ENCODE measurements at places on chromosomes 3 and 15.

GRCh38 chr3:164332831-164333802 lies 745.2 kb downstream of the SI start:
- no peak for DNase-seq

GRCh38 chr3:138916824-138917223 lies 30.1 kb downstream of the FOXL2 start:
- DNase-seq, result no peak

GRCh38 chr3:72487946-72488737 lies 360.1 kb downstream of the SHQ1 start:
- no peak for DNase-seq

DNA sequence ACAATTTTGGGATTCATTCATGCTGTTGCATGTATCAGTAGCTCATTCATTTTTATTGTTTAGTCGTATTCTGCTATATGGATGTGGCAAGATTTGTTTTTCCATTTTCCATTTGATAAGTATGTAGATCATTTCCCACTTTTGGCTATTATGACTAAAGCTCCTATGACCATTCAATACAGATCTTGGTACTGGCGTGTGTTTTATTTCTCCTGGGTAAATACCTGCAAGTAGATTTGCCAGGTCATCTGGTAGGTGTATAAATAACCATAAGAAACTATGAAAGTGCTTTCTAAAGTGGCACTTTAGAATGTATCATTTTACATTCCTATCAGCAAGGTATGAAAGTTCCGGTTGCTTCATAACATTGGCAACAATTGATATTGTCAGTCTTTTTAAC lies 124.6 kb downstream of the TNIK start:
- no peak for DNase-seq

DNA sequence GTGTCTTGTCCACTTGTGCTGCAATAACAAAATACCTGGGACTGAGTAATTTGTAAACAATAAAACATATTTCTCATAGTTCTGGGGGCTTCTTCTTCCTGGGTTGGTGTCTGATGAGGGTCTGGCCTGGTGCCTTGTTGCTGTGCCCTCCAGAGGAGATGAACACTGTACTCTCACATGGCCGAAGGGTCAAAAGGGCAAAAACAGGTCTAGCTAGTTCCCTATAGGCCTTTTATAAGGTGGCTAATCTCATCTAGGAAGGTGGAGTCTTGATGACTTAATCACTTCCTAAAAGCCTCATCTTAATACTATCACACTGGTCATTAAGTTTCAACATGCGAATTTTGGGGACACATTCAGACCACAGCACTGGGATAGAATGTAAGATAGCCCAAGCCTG lies 228.4 kb downstream of the TLE3 start:
- no peak for DNase-seq

DNA sequence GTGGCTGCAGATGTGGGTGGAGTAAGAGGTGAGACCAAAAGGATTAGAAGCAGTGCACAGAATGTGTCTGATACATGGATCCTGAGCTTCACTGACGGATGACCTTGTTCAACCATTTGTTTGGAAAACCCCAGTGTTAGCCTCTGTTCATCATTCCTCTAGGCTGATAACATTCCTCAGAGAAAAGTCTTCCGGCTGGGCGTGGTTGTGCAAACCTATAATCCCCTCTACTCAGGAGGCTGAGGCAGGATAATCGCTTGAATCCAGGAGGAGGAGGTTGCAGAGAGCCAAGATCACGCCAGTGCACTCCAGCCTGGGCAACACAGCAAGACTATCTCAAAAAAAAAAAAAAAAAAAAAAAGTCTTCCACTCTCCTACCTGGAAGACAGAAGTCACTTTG lies 23.1 kb upstream of the CHD2 start:
- no peak for DNase-seq

DNA sequence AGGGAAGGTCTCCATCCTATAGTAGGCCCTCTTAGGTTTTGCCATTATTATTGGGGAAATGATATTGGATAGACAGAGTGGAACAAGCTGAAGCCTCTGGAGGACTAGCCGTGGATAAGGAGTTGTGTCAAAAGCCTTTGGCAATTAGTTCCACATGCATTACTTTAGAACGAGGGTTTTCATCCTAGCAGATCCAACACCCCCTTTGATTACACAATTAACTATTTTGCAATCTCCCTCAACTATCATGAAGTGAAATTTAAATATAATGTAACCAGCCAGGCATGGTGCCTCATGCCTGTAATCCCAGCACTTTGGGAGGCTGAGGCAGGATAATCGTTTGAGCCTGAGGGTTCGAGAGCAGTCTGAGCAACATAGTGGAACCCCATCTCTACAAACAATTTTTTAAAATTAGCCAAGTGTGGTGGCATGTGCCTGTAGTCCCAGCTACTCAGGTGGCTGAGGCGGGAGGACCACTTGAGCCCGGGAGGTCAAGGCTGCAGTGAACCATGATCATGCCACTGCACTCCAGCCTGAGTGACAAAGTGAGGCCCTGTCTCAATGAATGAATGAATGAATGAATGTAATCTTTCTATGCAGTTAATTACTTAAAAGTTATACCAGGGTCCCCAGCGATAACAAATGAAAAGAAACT lies 56.8 kb downstream of the PXYLP1 start:
- no peak for DNase-seq

GRCh38 chr15:29934251-29934650 lies 112.0 kb upstream of the TJP1 start:
- DNase-seq, result no peak

- no peak for DNase-seq
These were observed 27.5 kb downstream of the HERC1 start for GRCh38 chr15:63805993-63806980.

DNA sequence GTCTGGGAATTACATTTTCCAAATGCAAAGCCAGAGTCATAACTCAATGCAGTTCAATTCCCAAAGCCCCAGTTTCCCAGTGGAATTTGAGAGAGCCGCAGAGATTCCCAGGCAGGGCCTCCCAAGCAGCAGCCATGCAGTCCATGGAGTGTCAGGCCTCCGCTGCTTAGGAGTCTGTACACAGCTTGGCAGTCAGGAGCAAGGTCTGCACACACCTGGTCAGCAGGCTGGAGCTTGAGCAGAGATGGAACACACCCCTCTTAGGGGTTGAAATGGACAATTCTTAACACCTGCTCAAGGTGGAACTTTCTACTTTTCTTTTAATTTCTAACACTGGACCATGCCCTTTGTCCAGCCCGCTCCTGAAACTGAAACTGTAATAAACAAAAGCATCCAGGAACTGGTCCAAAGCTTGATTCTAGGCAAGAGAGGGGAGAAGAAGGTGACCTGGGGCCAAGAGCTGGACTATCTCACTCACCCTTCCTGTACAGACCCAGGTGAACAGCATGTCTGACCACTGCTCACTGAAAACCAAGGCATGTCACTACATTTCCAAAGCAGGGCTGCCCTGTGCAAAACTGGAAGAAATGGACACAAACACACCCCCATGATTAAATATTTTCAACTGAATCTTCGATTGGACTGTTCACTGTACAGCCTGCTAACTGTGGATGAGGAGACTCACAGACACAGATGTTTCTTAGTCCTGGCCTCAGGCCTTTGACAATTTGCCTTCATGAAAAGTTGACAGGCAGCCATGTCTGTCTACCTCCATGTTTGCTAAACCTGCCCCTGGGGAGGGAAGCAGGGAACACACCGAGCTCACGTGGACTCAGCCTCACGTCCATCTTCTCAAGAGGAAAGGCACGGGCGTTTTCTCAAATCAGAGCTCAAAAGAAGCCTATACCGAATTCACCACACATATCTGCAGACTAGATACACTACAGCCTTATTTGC lies 48.6 kb upstream of the DUSP7 start:
- no peak for DNase-seq

DNA sequence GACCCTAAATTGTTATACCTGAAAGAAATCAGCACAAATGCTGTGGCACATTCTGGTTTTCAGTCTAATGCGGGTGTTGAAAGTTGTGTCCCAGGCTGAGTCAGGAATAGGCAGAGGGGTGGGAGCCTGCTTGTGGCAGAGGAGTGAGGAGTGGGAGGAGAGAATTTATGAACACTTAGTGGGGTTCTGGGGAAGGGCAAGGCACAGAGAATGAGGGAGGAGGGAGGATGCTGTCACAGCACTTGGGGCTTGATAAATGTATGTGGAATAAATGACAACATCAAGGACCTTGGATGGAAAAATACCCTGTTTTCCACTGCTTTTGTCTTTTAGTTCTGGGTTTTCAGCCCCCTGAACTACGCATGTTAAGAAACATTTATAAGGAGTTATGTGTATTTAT lies 49.3 kb downstream of the ZNF621 start:
- DNase-seq, result no peak

DNA sequence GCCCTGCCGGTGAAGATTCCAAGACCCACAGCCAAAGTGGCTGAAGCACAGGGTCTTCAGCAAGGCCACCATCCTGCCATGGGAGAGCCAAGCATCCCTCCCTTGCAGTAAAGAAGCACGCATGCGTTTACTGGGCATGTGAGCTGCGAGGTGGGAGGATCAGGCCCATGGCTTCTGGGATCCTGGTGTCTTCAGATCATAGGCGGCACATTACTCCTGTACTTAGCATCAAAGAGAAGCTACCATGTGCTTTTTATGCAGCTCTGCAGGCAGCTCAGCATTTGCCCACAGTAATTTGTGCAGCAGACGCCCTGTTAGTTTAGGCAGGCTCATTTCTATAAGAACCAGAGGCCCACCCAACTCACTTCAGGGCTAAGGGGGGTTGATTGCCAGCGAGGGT lies 45.7 kb downstream of the IDH2 start:
- no peak for DNase-seq

DNA sequence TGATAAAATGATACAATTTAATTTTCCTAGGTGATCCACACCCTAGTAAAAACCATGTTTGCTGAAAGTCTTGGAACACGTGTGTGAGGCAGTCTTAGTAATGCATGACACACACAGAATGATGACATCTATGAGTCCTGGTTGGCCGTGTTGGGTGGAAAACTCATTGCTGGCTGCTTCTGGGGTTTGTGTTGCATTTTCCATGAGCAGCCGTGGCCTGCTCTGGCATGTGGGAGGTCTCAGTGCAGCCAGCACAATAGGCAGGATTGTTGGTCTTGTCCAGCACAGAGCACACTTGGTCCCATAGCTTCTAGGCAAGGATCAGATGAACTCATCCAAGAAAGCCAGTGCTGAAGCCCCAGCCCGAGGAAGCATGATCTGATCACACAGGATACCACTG lies 172.8 kb upstream of the UBE3A start:
- no peak for DNase-seq

DNA sequence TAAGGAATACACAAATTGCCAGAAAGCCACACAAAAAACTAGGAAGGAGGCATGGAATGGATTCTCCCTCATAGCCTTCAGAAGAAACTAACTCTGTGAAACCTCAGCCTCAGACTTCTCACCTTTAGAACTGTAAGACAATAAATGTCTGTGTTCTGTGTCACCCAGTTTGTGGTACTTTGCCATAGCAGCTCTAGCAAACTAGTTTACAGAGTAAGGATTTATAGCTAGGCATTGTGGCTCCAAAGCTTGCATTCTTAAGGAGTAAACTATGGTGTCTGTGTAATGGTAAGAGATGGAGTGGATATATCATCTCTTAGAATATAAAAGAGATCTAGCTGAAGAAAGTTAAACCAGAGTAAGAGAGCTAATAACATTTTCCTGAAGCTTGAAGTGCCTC lies 18.9 kb downstream of the EPHA6 start:
- no peak for DNase-seq

DNA sequence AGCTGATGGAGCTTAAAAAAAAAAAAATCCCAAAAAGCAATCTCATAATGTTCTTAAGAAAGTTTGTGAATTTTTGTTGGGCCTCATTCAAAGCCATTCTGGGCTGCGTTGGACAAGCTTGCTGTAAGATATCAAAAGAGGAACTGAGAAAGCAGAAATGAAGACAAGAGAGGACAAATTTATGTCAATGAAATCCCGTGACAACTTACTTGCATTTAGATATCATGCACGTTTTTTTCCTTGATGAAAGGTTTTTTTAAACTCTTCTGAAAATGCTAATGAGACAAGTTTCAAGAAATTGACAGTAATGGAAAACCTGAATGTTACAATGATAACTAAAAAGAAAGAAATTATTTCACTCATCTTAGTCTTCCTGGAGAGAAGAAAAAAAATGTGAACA lies 662.9 kb downstream of the SQOR start:
- no peak for DNase-seq
